ENCODE measurements at places on chromosomes 5 and 9. TPM values are rescaled to one million over a fixed set of nuclear protein-coding genes. Genes with fewer than 3 reads are reported as not detected.

Gene CCDC187
- 0.69 TPM for total RNA-seq

Gene MCTP1
- total RNA-seq: 1.9 TPM

Gene PCDHA4
- total RNA-seq: not detected

Gene CA9
- total RNA-seq: 0.86 TPM

Gene HAVCR1
- total RNA-seq: not detected

Gene STPG3
- 0.37 TPM for total RNA-seq

Gene FGFR4
- total RNA-seq: 1.5 TPM

DNA sequence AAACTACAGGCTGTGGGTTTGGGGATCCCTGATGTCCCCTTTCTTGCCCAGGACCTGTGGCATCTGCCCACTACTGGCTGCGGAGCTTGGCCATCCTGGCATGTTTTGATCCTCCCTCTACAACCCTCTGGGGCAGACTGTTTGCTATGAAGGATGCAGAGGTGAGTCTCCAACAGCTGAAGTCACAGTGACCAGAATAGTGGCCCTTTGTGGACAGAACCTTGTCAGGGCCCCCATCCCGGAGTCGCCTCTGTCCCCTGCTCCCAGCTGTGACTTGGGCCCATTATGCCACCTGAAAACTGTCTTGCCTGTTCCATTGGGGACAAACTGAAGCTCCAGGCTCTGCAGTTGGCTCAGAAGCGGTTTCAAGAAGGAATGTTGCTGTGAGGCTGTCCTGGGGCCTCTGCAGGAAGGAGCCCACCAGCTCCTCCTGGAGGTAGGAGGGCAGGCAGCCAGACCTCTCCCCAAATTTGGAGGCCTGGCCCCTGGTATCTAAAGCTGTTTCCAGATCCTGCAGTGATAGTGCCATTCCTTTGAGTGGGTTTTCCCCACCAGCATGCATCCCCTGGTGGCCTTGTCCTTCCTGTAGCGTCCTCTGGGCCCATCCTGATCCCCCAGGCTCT is 93.3 kb downstream of the BARX1 start:
- no peak for DNase-seq

DNA sequence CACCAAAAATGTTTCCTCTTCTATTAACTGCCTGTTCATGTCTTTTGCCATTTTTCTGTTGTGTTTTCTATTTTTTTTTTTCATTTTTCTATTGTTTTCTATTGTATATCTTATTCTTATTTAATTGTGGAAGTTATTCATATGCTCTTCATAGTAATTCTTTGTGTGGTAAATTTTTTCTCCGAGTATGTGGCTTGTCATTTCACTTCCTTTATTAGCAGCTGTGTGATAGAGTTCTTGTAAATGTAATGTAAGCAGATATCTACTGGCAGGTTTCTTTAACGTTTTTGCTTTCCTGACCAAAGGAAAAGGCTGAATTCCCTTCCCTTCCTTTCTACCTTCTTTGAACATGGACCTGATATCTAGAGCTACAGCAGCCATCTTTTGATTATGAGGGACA is 5.8 kb upstream of the PLPP1 start:
- DNase-seq: no peak

DNA sequence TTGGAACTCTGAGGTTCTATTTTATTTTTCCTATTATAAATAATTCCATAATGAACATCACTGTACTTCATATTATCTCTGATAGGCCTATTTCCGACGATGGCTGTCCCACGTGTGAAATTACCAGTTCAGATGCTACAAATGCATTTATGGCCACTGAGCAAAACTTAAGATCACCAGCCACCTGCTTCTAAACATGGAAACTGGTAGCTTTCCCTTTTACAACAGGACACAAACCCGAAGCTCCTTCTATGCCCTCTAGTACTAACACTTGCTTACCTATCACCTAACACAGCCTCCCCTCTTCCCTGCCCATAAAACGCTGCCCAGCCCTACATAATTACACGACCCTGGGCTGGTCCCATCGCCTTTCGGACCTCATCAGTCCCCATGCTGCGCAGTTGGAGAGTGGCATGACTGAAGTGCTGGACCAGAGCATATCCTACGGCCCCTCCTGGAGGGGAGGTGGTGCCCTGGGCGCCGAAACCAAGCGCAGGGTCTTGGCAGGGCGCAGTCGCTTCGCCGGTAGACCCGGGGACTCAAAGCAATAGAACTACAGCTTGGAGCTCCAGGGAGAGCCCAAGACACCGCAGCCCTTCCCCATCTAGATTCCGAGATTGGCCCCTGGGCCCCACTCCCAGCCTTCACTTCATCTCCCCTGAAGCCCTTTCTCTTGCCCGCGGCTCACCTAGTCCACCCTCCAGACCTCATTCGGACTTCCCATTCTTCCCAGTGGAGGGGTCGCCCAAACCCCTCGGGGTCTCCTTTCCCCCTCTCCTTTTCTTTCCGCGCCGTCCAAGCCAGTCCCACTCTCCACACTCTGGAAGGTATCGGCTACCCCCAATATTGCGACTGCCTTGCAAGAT is 1.0 kb upstream of the SAP30L start:
- DNase-seq: no peak

- no peak for DNase-seq
Measured at GRCh38 chr5:180283026-180283615, 8.8 kb downstream of the MAPK9 start.

- no peak for DNase-seq
Measured at GRCh38 chr9:105188746-105189145, 55.7 kb upstream of the SLC44A1 start.

- no peak for DNase-seq
Measured at GRCh38 chr5:94928891-94929290, 310.4 kb downstream of the SLF1 start.

- DNase-seq: no peak
Measured at GRCh38 chr5:169460123-169460522, 123.5 kb upstream of the SPDL1 start.

GRCh38 chr5:139681466-139681865 is 33.3 kb downstream of the CXXC5 start:
- DNase-seq: no peak

DNA sequence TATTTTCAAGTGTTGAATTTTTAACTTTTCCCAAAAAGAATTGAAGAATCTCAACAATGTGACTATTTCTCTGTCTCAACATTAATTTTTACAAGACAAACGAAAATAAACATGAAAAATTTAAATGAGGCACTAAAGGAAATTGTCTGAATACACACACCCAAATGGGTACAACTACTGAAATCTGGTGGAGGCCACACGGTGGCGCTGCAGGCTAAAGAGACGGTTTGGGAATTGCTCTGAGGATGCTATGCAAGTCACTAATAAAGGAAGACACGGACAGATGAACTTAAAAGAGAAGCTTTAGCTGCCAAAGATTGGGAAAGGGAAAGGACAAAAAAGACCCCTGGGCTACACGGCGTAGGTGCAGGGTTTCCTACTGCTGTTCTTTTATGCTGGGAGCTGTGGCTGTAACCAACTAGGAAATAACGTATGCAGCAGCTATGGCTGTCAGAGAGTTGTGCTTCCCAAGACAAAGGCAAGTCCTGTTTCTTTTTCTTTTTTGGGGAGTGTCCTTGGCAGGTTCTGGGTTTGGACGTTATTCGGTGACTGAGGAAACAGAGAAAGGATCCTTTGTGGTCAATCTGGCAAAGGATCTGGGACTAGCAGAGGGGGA is at the start of gene PCDHB10:
Gene PCDHB10 (plus strand): TSS at position 244 of the 616 bp plus-strand sequence. CDS start 200 bp downstream, at position 444.
- no peak for DNase-seq

- DNase-seq: no peak
Measured at GRCh38 chr9:80550181-80550580, 978.4 kb downstream of the TLE4 start.

DNA sequence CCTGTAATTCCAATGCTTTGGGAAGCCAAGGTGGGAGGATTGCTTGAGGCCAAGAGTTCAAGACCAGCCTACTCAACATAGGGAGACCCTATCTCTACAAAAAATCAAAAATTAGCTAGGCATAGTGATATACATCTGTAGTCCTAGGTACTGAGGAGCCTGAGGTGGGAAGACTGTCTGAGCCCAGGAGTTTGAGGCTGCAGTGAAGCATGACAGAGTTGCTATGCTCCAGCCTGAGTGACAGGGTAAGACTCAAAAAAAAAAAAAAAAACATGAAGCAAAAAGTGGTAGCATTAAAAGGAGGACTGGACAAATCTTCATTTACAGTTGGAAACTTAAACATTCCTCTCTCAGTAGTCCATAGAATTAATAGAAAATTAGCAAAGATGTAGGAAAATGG is 9.8 kb downstream of the CCNG1 start:
- no peak for DNase-seq

GRCh38 chr9:96638606-96639364 is 16.3 kb downstream of the PRXL2C start:
- DNase-seq: no peak

DNA sequence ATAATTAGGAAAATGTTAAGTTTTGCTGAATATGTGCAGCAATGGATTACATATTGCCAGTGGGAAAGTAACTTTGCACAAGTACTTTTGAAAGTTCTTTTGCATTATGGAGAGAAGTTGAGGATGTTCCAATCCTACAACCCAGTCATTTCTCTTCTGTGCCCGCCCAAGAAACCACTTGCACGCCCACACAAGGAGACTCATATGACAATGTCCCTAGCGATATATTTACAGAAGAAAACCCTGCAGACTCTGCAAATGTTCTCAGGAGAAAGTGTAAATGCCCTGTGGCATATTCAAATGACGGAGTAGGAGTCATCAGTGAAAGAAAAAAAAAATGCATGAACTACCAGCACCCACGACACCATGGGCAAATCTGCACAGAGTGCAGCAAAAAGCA is 356.5 kb downstream of the CTNND2 start:
- no peak for DNase-seq

DNA sequence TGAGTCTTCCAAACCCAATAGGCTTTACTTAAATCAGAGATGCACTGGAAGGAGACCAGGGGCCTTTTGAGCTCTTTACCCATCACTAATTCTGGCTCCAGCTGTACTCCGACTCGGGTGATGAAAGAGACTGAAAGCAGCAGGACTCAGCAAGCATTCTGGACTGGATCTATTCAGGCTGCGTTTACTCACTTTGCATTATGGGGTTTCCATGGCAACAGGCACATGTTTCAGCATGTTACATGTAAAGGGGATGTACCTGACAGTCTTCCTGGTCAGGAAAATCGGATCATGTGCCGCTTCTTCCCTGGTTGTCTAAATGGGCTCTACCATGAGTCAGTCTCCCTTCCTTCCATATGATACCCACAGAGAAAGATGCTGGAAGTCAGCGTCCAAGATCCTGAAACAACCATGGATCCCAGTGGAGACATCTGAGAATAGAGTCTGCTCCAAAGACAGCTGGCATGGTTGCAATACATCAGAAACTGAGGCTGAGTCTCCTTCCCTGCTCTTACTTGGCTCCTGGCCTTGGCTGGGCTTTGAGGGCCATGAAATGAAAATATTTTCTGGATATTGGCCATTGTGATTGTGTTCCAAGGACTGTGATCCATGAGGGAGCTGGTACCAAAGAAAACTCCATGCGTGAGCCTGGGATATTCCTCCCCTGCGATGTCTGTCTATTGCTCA is 102.5 kb upstream of the TNC start:
- no peak for DNase-seq

DNA sequence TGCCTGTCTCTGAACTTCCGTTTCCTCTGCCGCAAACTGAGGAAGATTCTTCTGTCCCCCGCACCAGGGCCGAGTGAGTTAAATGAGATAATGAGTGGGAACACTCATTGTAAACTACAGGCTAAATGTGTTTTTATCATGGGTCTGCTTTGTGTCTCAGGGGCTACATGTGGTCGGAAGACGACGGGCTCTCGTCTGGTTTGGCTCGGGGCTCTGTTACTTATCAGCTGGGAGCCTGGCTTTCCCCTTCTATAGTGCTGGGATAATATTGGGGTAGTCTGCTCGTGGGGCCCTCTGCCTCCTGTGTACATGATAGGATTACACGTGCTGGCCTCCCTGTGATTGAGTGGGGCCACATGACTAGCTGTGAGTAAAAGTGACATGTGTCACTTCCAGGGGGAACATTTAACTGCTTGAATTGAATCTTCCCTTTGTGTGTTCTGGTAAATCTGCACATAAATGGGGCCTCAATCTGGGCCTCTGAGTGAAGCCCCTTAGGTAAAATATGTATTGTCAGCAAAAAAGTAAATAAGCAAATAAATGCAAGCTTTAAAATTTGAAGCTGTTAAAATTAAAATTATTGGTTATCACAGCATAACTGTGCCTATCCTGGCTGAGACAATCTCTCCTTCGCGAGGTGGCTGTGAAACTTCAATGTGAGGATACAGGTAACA is 86.9 kb upstream of the SH3PXD2B start:
- DNase-seq: no peak

GRCh38 chr9:95777136-95777535 is 98.4 kb upstream of the ERCC6L2 start:
- no peak for DNase-seq

DNA sequence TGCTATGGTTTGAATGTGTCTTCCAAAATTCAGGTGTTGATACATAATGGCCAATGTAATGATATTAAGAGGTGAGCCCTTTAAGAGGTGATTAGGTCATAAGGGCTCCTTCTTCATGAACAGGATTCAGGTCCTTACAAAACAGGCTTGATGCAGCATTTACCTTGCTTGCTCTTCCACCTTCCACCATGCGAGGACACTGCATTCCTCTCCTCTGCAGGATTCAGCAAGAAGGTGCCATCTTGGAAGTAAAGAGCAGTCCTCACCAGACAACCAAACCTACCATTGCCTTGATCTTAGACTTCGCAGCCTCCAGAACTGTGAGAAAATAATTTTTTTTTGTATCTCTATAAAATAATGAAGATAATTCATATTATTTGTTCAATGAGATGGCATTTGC is 314.0 kb upstream of the SMARCA2 start:
- no peak for DNase-seq

DNA sequence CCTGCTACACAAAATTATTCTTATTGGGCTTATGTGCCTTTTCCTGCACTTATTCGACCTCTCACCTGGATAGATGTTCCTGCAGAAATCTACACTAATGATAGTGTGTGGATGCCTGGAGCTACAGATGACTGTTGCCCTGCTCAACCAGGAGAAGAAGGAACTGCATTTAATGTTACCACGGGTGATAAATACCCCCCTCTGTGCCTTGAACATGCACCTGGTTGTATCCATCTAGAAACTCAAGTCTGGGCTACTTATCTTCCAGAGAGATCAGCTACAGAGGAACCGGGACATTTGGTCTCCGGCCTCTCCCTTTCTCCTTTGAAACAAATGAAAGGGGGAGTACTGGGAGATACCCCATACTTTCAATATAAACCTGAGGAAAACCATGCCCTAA is 54.5 kb downstream of the SH3PXD2B start:
- DNase-seq: no peak

GRCh38 chr5:64690104-64690416 is 243 bp upstream of the SHISAL2B start:
- no peak for DNase-seq

Measured in activated B cell treated with CpG ODN at 0.5 μM for 24 hours (primary cell).